ENCODE measurements at places on chromosomes 11 and 22. TPM values are rescaled to one million over a fixed set of nuclear protein-coding genes. Genes with fewer than 3 reads are reported as not detected.

DNA sequence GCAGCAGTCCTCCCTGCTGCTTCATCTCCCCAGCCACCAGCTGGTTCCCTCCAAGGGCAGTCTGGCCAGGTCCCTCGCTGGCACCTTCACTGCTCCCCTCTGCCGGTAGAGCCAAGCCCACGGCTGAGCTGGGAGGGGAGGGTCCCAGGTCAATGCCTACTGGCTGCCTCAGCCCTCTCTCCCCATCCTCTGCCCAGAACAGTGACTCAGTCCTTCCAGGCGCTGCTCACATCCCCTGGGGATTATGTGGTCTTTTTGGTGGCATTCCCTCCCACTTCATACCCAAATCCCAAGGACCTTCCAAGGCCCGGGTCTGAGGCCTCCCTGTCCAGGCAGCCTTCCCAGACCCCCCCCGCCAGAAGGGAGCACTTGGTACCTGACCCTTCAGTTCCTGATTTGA is 44.9 kb downstream of the WNT7B start:
- no peak for DNase-seq

- no peak for DNase-seq
Measured at GRCh38 chr11:59710136-59710847, 3.4 kb downstream of the OR10V1 start.

DNA sequence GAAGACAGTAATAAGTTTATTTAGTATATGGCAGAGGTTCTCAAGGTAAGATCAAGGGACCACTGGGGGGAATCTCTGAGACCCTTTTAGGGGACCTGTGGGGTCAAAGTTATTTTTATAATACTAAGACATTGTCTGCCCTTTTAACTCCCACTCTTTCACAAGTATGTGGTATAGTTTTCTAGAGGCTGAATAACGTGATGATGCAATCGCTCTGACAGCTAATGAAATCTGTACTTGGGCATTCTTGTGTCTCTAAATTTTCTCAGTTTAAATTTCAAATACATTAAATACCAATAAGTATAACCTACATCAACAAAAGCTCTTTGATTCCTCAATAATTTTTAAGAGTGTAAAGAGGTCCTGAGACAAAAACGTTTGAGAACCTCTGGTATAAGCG is 147.9 kb downstream of the ATG16L2 start:
- no peak for DNase-seq

DNA sequence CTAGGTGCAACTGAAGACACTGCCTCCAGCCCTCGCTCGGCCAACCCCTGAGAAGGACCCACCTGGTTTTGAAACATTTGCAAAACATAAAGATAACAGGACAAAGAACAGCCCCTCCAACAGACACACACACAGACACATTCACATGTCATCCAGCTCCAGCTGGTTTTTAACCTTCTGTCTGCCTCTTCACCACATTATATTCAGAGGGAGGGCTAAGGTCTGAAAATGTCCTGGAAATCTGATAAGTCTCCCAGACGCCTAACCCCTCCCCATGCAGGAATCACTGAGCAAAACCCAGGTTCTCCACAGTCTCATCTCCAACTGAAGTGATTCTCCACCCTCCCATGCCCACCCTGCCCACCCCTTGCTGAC is 29.4 kb downstream of the PACSIN2 start:
- DNase-seq, result no peak

The FAT3 gene
- total RNA-seq, result 0.44 TPM

DNA sequence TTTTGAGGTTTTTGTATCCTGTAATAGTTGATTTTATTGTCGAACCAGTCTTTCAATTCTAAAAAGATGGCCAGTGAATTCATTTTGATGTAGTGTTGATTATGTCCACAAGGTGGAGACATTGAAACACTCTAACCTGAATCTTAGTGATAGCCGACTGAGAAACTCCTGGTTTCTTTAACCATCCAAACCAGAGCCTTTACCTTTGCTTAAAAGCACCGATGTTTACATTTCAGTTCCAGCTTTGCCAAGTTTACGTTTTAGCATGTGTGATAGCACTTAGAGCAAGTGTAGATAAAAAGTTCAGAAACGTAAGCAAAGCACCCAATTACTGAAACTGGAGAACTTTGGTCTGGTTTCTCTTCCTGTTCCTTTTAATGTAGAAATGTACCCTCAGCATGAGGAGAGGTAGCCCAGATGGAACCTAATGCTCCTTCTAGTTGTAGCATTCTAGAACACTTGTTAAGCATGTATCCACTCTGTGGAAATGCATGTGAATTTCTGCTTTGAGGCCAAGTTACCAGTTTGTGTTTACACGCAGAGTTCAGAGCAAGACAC is 208.6 kb downstream of the DBX1 start:
- DNase-seq, result no peak

- DNase-seq, result peak; percentile 37
Measured at GRCh38 chr11:64266339-64266738, 15.0 kb downstream of the PLCB3 start.

The C22orf15 gene
- 0.35 TPM for total RNA-seq

GRCh38 chr22:16956290-16956689 is 51.7 kb downstream of the GAB4 start:
- no peak for DNase-seq

DNA sequence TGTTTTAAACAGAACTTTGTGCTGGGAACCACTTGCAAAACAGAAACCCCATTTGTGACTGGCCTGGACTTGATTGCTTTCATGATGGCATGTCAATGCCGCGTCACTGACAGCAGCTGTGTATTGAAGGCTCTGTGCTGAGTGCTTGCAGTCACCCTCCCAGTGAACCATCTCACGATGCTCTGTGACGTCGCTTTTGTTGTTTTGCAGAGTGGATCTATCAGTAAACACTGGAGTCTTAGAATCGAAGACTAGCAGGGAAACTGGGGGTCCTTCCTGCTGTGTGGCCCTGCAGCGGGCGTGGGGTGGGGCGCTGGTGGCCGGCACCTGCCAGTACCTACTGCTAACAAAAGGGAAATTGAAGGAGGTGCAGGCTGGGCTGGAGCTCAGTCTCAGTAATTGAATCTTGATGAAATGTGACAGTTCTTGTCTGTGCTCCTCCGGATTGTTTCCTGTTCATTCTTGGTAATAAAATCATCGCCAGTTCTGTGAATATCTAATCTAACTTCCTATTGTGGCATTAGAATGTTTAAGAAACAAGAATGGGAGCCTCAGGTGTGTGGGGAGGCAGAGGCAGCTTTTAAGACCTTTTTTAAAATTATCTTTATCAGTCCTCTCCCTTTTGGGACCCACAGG is 50.5 kb upstream of the PARVG start:
- peak; percentile 68 for DNase-seq

The KDM4E gene
- not detected for total RNA-seq

The ZPR1 gene
- total RNA-seq, result 59.8 TPM

The TIMP3 gene
- 35.1 TPM for total RNA-seq

The CSF2RB gene
- total RNA-seq, result not detected

DNA sequence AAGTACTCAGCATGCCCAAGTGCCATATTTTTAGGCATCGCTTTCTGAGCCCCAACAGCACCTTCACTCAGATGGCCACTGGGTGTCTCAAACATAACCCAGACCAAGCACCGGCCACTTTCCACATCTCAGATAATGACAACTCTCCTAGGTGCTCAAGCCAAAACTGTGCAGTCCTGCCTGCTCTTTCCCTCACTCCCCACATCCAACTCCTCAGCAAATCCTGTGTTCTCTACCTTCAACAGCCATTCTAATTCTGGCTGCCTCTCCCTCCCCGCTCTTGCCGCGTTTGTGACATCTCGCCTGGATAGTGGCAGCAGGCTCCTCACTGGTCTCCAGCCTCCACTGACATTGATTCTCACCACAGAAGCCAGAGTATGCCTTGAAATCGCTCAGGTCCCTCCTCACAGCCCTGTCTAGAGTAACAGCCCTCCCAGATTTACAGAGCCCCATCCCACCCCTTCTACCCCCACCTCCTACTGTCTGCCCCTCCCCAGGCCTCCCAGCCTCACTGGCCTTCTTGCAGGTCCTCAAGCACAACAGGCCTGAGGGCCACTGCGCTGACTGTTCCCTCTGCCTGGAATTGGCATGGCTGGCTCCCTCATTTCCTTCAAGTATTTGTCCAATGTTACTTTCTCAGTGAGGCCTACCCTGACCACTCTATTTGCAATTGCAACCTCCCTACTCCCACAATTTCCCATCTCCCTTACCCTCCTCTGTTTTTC is 1.3 kb upstream of the PHETA2 start:
- no peak for DNase-seq

The APOL3 gene
- total RNA-seq, result 0.85 TPM

DNA sequence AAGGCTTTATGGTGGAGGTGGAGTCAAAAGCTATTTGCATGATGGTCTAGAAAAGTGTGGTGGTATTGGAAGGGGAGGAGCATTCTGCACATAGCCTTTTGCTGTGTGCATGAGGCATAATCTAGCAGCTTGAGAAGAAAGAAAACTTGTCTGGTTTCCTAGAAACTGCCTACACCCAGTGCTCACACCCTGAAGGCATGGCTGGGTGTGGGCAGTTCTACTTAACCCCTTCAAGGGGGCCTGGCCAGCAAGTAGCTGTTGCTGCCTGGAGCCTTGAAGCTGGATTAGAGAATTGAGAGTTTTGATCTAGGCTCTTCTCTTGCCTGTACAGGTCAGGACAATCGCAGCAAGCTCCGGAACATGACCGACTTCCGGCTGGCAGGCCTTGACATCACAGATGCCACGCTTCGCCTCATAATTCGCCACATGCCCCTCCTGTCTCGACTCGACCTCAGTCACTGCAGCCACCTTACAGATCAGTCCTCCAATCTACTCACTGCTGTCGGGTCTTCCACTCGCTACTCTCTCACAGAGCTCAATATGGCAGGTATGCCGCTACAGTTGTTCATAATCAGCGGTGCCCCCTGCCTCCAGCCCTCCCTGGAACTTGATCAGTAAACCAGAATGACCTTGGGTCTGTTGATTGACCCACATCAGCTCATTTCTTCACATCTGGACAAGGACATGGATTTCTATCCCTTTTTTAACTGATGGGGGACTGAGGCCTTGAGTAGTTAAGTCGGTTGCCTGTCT is 12.2 kb upstream of the GRK2 start:
- peak; percentile 72 for DNase-seq

- no peak for DNase-seq
Measured at GRCh38 chr11:6646918-6647679, 8.5 kb downstream of the DCHS1 start.

The PAX6 gene
- total RNA-seq, result not detected

The RIMBP3C gene
- total RNA-seq, result not detected

DNA sequence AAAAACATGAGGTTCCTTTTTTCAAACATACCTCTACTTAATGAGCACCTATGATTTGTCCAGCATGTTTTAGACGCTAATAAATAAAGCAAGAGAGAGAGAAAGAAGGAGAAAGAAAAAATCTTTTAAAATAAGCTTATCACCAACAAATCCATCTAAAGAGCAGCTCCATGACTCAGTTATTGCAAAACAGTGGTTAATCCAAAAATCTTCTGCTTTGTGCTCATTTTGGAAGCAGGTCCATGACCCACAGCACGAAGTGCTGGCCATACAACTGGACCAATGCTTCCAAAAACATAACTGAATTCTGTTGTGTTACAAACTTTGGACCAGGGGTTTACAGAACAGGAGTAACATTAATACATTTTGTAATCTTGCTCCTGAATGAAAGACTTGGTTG is 696.6 kb downstream of the KCNA4 start:
- no peak for DNase-seq

GRCh38 chr22:17098379-17098819 is 13.6 kb downstream of the IL17RA start:
- no peak for DNase-seq

The MMP11 gene
- 0.25 TPM for total RNA-seq

GRCh38 chr22:43094085-43094484 is 4.9 kb upstream of the TTLL1 start:
- DNase-seq, result peak; percentile 74

DNA sequence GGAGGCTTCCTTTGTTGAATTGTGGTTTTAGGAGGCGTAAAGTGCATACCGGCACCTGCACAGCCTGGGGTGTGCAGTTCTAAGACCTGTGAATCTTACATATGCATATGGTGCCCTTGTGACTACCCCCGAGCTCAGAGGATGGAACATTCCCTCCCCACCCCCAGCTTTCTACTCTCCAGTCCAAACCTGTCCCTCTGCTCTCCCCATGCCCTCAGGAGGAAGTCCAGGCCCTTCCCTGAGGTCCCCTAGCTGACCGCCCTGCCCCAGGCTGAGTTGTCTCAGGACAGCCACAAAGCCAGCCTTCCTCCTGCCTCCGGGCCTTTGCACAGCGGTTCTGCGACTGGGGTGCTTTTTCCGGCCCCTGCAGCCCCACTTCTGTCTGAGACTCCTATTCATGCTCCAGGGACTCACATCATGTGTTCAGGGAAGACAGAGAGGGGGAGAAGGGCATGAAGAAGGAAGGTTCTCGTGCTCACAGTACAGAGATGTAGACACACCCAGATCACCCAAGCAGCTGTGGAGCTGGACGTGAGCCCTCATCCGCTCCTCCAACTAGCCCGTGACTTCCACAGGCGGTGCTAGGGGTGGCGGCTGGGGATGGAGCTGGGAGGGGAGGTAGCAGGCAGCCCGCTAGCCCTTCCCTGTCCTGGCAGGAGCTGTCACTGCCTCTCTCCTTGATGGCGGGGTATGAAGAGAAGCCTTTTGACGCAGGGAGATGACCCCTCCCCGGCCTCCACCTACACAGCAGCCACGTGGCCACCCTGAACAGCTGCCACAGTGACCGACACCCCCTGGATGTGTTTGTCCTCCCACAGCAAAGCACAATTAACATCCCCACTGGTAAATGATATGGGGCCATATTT is 50.8 kb downstream of the FLRT1 start:
- DNase-seq, result no peak

The CABP4 gene
- total RNA-seq, result not detected

The SCGB1D2 gene
- not detected for total RNA-seq

The SEPTIN3 gene
- total RNA-seq, result 0.03 TPM

The ISX gene
- not detected for total RNA-seq

DNA sequence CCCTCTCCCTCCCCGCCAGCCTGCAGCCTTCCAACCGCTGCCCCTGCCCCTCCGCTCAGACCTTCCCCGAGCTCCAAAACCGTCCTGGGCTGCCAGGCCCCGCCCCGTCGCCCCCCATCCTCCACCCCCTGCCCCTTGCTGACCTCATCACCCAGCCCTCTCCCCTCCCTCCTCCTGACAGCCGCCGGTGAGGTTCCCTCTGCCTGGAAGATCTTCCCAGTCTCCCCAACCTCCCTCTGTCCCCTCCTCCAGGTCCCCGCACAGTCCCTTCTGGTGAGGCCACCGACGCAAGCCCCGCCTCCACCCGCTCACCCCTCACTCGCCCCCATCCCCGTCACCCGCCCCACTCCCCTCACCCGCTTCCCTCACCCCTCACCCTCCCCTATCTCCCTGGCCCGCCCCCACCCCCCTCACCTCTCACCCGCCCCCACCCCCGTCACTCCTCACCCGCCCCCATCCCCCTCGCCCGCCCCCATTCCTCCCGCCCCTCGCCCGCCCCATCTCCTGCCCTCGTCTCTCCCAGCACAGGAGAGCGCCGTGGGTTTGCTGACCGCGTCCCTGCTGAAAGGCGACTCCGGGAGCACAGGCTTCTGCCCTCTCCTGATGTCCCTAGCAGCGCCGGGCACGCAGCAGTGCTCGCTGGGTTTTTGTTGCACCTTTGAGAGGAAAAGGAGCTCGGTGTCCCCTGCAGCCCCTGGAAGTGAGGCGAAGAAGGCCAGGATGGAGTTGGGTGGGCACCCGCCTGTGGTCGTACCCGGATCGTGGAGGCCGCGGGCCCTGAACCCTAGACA is 16.4 kb upstream of the UPK3A start:
- DNase-seq, result no peak

The OR51B5 gene
- not detected for total RNA-seq

The DAGLA gene
- 0.18 TPM for total RNA-seq
